ENCODE measurements at places on chromosomes 7 and 10. TPM values are rescaled to one million over a fixed set of nuclear protein-coding genes. Genes with fewer than 3 reads are reported as not detected.

- H3K27ac ChIP-seq, result no peak overlapping the region
- H3K27me3 ChIP-seq, result no peaks in the 10 kb centered on the region
- H3K4me1 ChIP-seq, result no peaks in the 10 kb centered on the region
- no peak overlapping the region for H3K4me3 ChIP-seq
- H3K36me3 ChIP-seq, result no peaks in the 10 kb centered on the region
These were observed 28.1 kb downstream of the INSYN2A start for GRCh38 chr10:127168261-127168660.

GRCh38 chr7:130632111-130632510, 36.4 kb downstream of the COPG2 start:
- DNase-seq, result no peak
- no peaks in the 10 kb centered on the region for H3K27me3 ChIP-seq
- H3K4me1 ChIP-seq, result peaks cover 3% of the 10 kb centered on the region

GRCh38 chr7:74439541-74439940, 14.2 kb upstream of the GTF2IRD1 start:
- peaks cover 2% of the 10 kb centered on the region for H3K36me3 ChIP-seq
- no peaks in the 10 kb centered on the region for H3K27me3 ChIP-seq
- no peak overlapping the region for H3K4me3 ChIP-seq
- no peak overlapping the region for H3K27ac ChIP-seq

- no peak overlapping the region for H3K27ac ChIP-seq
- H3K4me3 ChIP-seq, result no peak overlapping the region
- peaks cover 53% of the 10 kb centered on the region for H3K36me3 ChIP-seq
These were observed 28.6 kb downstream of the ORC5 start for GRCh38 chr7:104179178-104179577.

GRCh38 chr10:47058961-47059391, 147.7 kb downstream of the PTPN20 start:
- H3K27ac ChIP-seq, result no peak overlapping the region
- no peaks in the 10 kb centered on the region for H3K27me3 ChIP-seq
- no peak for DNase-seq
- peaks cover 3% of the 10 kb centered on the region for H3K4me1 ChIP-seq
- H3K4me3 ChIP-seq, result no peak overlapping the region

- no peak for DNase-seq
- H3K27me3 ChIP-seq, result no peaks in the 10 kb centered on the region
- H3K27ac ChIP-seq, result no peak overlapping the region
These were observed 193.1 kb upstream of the SEMA3C start for GRCh38 chr7:81111781-81112540.

- DNase-seq, result no peak
- peaks cover 14% of the 10 kb centered on the region for H3K4me1 ChIP-seq
- no peak overlapping the region for H3K4me3 ChIP-seq
These were observed 205.3 kb downstream of the ARHGAP21 start for GRCh38 chr10:24518411-24518810.

- no peak overlapping the region for H3K4me3 ChIP-seq
- H3K27ac ChIP-seq, result no peak overlapping the region
- H3K4me1 ChIP-seq, result no peaks in the 10 kb centered on the region
- no peak for DNase-seq
- H3K36me3 ChIP-seq, result no peaks in the 10 kb centered on the region
These were observed 287.8 kb downstream of the GALNT17 start for GRCh38 chr7:71419546-71420337.

DNA sequence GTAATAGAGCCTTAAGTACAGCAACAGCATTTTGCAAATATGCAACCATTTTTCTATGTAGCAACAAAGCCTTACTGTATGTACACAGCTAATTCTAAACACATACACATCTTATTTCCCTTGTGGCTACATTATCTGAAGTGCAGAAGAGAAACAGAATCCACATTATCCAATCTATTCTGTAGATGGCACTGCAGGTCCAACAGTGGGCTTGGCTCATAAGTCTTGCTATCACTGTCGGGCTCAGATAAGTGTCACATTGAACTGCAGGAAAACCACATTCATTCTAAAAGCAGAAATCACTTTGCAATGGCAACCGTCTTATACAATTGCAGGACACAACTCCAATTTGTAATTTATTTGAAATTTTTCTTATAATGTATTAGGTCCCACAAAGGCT, 109.8 kb upstream of the NOBOX start:
- H3K27ac ChIP-seq, result no peak overlapping the region
- no peak overlapping the region for H3K4me3 ChIP-seq
- peaks cover 5% of the 10 kb centered on the region for H3K36me3 ChIP-seq
- H3K27me3 ChIP-seq, result no peaks in the 10 kb centered on the region
- peaks cover 6% of the 10 kb centered on the region for H3K4me1 ChIP-seq

DNA sequence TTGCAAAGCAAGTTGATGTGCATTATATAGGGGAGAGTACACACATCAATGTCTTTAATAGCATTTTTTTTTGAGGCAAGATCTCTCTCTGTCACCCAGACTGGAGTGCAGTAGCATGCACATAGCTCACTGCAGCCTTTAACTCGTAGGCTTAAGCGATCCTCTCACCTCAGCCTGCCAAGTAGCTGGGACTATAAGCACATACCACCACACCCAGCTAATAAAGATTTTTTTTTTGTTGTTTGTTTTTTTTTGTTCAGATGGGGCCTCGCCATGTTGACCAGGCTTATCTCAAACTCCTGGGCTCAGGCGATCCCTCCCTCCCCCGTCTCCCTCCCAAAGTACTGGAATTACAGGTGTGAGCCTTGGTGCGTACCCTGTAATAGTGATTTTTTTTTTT, 1.5 kb downstream of the UMAD1 start:
- peaks cover 53% of the 10 kb centered on the region for H3K4me1 ChIP-seq
- H3K36me3 ChIP-seq, result peaks cover 45% of the 10 kb centered on the region

DNA sequence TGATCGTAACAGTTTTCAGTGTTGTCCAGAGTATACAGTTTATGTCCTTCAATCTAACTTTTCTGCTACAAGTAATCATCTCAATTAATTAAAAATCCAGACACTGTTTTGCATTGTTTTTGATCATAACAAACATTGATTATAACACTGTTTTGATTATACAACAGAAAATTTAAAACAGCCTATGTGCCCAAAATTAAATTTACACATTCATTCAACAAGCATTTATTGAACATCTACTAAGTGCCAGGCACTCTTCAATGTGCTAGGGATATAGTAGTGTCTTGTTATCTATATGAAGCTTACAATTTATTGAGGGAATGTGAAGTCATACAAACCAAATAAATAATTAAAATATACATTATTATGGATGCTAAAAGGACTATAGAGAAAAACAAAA, 10.6 kb downstream of the ELAPOR2 start:
- no peaks in the 10 kb centered on the region for H3K36me3 ChIP-seq
- H3K4me1 ChIP-seq, result no peaks in the 10 kb centered on the region
- no peaks in the 10 kb centered on the region for H3K27me3 ChIP-seq
- H3K27ac ChIP-seq, result no peak overlapping the region

GIMAP6 gene
- 20.7 TPM for total RNA-seq

CARD11 gene
- total RNA-seq, result 99.4 TPM

SOSTDC1 gene
- total RNA-seq, result not detected

PNLIP gene
- not detected for total RNA-seq

OIT3 gene
- total RNA-seq, result not detected

EBLN1 gene
- total RNA-seq, result not detected

SLC18A3 gene
- total RNA-seq, result not detected

PRLHR gene
- total RNA-seq, result not detected

ACBD7 gene
- 0.72 TPM for total RNA-seq
